Effector CD4-positive, alpha-beta T cell (primary cell): ENCODE measurements at places on chromosomes 2 and 18.

DNA sequence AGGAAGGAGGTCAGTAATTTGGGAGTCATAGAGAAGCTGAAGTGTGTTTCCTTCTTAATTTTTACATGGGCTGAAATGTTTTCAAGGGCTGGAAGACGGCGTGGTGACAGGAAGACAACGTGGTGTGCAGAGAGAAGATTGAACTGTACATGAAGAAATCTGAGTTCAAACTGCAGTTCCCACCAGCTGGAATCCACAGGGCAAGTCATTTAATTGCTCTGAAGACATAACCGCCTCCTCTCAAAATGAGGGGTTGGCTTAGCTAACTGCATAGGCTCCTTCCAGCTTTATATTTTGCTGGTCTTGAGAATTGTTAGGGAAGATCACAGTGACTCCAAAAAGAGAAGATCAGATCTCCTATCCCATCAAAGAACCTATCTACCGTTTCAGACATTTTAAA is 103.9 kb downstream of the SLC8A1 start:
- DNase-seq: no peak

- no peak for DNase-seq
These were observed 128.5 kb downstream of the TANC1 start for GRCh38 chr2:159096901-159097300.

DNA sequence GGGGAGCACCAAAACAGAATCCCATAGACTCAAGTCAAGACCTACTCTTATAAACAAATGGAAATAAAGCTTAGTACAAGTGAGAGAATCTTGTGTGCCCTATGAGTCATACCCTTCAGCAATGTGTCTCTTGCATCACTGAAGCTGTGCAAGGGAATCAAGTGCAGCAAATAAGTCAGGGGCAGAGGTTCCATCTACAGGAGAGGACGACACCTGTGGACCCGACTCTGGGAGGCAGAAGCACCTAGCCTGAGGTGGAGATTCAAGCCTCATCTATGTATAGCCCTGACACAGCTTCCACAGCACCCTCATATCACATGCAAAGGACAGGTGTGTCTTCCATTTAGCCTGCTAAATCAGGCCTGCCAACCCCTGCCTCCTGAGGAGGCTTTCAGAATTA is 298.2 kb downstream of the CNTNAP5 start:
- DNase-seq: no peak

DNA sequence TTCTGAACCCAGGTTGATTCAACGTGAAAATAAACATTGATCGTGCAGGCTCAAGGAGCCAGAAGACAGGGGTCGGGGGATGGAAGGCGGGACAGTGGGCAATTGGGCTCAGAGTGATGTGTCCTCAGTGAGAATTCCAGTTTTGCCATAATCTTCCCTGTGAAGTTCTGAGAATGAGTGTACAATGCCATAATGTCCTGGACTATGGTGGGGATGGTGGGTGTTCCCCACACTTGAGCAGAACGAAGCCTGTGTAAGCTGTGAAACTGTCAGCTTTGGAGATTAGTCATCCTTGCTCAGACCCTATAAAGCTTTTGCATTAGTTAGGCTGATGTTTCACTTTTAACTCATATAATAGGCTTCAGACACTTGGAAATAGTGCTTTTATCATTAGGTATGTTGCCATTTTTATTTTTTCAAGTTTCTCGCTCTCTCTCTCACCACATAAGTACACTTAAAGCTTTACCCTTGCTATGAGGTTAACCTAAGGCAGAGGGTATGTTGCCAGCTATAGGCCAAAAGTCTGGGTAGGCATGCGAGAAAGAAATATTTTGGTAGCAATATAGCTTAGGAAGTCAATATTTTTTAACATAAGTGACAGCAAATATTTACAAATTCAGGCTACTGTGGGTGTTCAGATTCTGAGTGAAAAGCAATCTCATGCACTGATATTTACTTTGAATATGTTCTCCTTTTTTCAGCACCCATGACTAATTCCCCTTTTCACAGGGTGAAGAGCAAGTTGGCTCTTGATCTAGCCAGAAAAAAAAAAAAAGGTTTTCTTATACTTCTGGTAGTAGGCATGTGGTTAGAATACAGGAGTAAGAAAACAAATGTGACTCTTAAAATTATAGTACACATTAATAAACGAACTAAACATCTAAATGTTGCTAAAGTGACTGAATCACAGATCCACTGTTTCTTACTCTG is 47.2 kb downstream of the CDC42EP3 start:
- no peak for DNase-seq

GRCh38 chr2:205001300-205001966 is 456.2 kb downstream of the PARD3B start:
- no peak for DNase-seq

DNA sequence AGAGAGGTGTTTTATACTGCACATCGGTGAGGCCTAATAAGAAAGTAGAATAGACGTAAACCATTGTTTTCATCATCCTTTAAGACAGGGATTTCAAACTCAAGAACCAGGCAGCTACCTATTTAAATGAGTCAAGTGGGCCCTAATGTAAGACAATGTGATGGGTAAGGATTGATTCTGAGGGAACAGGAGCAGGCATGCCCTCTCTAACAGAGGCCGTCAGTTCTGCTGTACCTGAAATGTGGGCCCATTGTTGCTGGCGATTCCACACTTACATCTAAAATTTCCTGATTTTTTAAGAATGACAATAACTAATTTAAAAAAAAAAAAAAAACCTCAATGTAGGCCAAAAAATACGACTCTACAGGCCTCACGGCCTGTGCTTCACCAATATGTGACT is 67.5 kb downstream of the ACSL3 start:
- DNase-seq: no peak

DNA sequence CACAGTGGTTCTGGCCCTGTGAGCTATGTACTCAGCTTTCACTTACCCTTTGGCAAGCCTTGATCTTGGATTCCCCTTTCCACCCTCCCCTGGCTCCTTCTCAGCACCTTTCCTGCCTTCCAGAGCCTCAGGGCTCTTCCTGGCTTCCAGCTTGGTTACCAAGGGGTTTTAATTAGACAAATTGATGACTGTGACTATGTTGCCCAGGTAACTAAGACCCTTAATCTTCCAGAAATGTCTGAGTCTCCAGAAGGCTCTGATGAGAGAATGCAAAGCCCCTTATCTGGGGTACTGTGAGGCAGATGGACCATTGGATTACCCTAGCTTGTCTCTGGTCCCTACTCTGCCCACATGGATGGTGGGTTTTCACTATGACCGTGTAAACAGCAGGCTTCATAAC is 174.2 kb downstream of the LOXHD1 start:
- no peak for DNase-seq

DNA sequence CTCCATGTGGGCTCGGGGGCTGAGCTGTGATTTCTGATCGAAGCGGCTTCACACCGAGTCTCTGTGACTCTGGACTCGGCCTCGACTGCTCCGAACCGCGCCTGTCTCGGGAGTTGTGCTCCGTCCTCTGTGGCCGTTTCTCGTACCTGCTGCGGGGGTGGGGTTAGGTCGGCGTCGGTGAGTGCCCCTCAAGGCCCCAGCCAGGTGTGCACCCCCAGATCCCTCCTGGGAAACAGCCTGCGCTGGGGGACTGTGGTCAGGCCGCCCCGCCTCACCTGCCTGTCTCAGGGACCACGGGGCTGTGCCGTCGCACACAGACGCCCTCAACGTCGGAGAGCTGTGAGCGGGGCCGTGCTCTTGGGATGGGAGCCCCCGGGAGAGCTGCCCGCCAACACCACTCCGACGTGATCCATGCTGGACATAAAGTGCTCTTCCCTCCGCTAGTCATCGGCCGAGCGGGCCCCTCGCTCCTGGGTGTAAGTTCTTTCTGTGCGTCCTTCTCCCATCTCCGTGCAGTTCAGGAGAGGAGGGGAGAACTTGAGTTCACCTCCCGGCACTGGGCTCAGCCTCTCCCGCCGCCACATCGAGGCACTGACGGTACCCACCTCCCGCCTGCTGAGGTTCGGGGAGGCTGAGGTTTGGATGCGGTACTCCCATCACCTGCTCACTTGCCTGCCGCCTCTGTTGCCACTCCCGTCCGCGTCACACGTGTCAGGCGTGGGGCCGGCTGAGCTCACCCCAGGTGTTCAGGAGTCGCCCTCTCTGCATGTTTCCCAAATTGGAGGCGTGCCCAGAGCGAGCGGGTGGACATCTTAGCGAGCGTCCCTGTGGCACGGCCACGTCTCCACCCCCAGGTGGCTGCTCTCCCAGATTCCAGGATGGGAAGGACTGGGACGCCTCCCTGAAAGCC is 55.7 kb downstream of the CTDP1 start:
- DNase-seq: no peak

- DNase-seq: no peak
These were observed 300.2 kb downstream of the CDCA7 start for GRCh38 chr2:173654896-173655265.

DNA sequence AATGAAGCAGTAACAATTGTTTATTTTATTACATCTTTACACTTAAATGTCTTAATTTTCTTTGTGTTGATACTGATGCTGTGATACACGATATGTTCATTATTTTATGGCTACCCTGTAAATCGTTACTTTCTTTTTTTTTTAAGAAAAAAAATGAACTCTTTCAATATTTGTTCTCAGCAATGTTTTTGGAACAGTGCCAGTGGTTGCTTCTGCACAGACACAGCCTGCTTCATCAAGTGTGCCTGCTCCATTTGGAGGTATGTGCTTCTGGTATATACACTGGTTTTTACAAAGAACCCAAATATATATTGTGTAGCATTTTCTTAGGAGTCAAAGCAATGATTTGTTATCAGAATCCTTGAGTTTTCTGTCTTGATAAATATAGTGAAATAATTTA is 62.2 kb upstream of the SCYGR2 start:
- no peak for DNase-seq

- no peak for DNase-seq
These were observed 73.3 kb upstream of the FOSL2 start for GRCh38 chr2:28319118-28320008.
